ENCODE measurements at places on chromosomes 1 and 21.

- DNase-seq = no peak
These were observed 24.0 kb downstream of the CFAP74 start for GRCh38 chr1:1979482-1980165.

DNA sequence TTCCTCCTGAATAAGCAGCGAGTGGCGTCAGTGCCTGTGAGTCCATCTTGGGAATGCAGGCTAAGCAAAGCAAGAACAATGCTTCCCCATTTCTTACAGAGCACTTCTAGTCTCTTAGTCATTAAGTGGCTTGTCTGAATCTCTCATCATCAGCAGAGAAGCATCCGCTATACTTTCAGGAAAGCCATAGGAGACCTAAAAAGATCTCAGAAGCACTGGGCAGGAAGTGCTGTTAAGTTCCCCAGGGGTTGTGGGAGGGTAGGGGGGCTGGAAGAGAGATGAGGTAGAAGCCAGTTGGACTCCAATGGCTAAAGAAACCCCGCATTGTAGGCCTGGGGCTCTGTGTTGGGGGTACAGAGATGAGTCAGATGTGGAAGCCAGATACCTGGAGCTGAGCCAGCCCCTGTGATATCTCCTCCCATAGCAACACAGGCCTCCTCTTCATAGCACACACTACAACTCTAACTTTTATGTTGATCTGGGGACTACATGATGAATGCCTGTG is 44.9 kb downstream of the SYT6 start:
- no peak for DNase-seq

- DNase-seq = no peak
These were observed 50.1 kb downstream of the NDUFS5 start for GRCh38 chr1:39076127-39076798.

DNA sequence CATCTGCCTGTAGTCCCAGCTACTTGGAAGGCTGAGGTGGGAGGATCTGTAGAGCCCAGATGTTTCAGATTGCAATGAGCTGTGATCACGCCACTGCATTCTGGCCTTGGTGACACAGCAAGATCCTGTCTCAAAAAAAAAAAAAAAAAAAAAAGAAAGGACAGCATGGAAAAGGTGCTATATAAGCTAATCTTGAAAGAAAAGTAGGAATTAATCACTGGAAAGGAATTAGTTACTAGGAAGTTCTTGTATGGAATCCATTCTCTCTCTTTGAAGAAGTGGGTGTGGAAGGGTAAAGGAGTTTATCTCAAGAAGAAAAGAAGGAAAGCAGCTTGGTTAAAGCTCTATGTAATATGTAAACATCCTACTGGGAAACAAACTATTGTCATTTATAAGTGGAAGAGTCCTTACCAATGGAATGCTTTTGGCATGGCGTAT is 339.2 kb downstream of the DPYD start:
- DNase-seq = no peak

DNA sequence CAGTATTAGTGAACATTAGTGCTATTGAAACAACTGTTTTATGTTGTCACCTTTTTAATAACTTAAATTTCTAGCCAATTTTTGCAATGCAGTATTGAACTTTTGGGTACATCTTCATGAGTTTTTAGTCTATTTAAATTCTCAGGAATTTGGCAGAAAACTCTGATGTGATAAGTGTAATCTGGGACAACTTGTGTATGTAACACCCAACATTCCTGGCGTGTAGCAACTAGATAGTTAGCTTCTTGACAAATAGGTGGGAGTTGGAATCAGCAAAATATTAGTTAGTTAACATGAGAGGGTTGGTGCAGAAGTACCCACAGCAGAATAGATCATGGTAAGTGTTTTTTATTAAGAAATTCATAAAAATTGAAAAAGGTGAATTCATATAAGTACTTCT is 111.6 kb downstream of the ITSN1 start:
- DNase-seq = no peak

GRCh38 chr1:3429320-3429719 is 25.1 kb upstream of the ARHGEF16 start:
- no peak for DNase-seq

- no peak for DNase-seq
These were observed 24.5 kb upstream of the KIRREL1 start for GRCh38 chr1:157968946-157969345.

DNA sequence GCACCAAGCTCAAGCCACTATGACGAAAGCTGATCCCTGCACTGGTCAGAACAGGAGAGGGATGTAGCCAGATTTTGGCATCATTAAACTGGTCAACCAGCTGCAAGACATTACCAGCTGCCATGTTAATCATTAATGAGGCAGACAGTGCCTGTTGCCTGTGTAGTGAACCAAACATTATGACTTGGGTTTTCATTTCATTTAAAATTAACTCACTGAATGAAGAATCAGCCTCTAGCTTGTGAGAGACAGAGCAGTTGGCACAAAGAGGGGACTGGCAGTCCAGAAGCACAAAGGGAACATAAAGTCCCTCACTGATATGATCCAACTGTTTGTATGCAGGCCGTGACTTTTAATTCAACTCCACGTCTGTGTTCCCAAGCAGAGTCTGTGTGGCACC is 318.9 kb downstream of the SEC16B start:
- no peak for DNase-seq

DNA sequence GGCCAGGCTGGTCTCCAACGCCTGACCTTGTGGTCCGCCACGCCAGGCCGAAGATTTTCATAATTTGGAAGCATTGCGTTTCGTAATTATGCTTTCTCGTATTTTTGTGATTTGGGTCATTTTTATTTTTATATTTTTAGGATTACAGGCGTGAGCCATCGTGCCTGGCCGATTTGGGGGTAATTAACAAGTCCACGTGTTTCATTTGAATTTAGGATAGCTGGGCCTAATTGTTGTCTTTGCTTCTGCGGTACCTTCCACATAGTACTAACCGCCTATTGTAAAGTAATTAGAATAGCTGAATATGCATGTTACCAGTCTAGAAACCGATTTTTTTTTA is 1.0 kb downstream of the RCC1 start:
- no peak for DNase-seq

DNA sequence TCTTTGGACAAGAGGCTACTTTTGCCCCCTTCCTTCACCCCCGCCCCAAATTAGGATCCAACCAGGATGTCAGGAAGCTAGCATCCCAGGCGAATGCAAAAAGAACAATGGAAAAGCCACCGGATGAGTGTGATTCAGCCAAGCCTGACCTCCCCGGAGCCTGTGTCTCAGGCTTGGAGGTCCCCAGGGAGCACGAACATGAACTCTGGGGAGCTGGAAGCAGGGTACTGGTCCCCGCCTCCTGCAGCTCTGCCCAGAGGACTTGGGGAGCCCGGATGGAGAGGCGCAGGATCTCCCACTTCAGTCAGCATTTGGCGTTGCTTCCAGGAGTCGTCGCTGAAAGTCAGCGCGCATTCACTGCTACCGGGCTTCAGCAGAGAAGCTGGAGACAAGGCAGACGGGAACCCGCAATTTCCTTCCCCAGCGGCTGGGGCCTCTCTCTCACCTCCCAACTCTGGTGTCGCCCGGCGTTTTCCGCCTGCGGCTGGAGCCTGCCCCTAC is 1.8 kb upstream of the TBX15 start:
- no peak for DNase-seq

- no peak for DNase-seq
These were observed 113.0 kb upstream of the SLC25A33 start for GRCh38 chr1:9426291-9426711.

- DNase-seq = no peak
These were observed 2.0 kb downstream of the KRTAP10-9 start for GRCh38 chr21:44628707-44629391.

DNA sequence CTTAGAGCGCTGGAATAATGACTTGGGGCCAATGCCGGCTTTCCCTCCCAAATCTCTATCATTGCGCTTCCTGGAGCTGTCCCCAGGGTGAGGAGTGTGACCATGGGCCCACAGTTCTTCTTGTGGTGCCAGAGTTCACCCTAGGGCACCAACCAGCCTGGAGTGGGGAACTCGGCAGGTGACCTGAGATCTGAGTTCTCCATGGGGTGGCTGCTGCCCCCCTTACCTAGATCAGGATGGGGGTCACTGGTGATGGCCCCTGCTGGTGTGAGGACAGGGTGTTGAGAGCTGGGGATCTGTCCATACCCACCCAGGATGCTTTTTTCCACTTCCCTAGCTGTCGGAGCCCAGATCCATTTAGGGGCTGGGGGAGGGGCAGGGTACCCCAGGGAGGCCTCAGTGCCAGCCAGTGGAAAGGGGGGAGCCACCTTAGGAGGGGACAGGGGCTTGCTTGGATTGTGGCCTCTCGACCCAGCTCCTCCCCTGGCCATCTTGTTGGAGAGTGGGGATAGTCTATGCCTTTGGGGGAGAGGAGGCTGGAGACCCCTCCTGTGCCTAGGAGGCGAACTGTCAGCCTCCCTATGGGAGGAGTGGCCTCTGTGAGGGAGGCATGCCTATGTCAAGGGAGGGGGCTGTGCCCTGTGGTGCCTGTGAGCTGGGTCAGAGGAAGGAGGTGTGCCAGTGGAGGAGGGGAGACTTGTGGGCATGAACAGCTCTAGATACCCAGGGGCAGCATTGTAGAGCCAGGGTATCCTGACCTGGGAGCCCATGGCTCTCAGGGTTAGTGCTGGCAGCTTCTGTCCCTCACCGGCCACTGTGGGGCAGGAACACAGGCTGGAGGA is 1.7 kb downstream of the FOXO6 start:
- no peak for DNase-seq

GRCh38 chr1:193406901-193407300 is 220.5 kb upstream of the B3GALT2 start:
- no peak for DNase-seq

DNA sequence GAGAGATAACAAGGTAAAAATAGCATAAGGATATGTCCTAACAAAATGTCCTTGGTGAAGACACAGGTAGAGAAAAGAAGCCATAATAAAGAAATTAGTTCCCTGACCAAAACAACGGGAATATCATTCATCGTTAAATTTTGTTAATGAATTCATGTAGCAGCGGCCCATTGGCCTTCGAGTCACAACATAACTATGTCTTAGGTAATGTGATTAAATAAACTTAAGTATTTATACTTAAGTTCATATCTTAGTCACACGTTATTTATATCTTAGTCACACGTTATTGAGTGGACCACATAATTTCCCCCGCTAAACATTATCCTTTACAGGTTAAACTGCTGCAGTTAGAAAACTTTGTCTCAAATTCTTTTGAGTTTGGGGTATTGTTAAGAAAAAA is 1.2 kb downstream of the NEXN start:
- DNase-seq = no peak

- DNase-seq = no peak
These were observed 15.6 kb downstream of the CADM3 start for GRCh38 chr1:159187033-159187432.

- DNase-seq = no peak
These were observed 1518.9 kb upstream of the B3GALT2 start for GRCh38 chr1:194705123-194705854.

GRCh38 chr1:182968151-182968741 is 15.3 kb upstream of the SHCBP1L start:
- no peak for DNase-seq

Data from cerebellar nuclear complex (tissue), 1 donor.